ENCODE measurements at places on chromosomes 1 and 21. TPM values are rescaled to one million over a fixed set of nuclear protein-coding genes. Genes with fewer than 3 reads are reported as not detected.

Gene ESPN
- 0.10 TPM for total RNA-seq

Gene CD1B
- not detected for total RNA-seq

Gene LRP8
- total RNA-seq, result 39.2 TPM

Gene GPR3
- total RNA-seq, result 6.4 TPM

Gene SPATA17
- total RNA-seq, result under 0.01 TPM

Gene NGF
- total RNA-seq, result 4.3 TPM

Gene C8B
- total RNA-seq, result not detected

Gene KCND3
- not detected for total RNA-seq

Gene RXFP4
- total RNA-seq, result not detected

Gene REN
- 0.29 TPM for total RNA-seq

Gene SYT2
- total RNA-seq, result not detected

Gene SON
- total RNA-seq, result 109 TPM

Gene OPTC
- total RNA-seq, result not detected

Gene NTNG1
- total RNA-seq, result not detected

Gene GPR52
- 0.24 TPM for total RNA-seq

Gene TNFRSF18
- total RNA-seq, result not detected

Gene FGR
- not detected for total RNA-seq

Gene LRRC38
- total RNA-seq, result not detected

Gene ZNF683
- not detected for total RNA-seq

Gene ERG
- total RNA-seq, result not detected

Gene NFASC
- 6.0 TPM for total RNA-seq

Gene IVL
- total RNA-seq, result not detected

Gene LENEP
- 1.7 TPM for total RNA-seq

Gene TEX38
- not detected for total RNA-seq

Gene VWA5B1
- not detected for total RNA-seq

Gene SPRR2D
- not detected for total RNA-seq

Gene RIPK4
- 12.3 TPM for total RNA-seq

Gene IRF2BP2
- total RNA-seq, result 41.6 TPM

Gene PHGDH
- 35.4 TPM for total RNA-seq

All from RPMI7951 (cell line).